Muscle of arm (tissue), 14 donors: ENCODE measurements at places on chromosomes 6 and 20.

DNA sequence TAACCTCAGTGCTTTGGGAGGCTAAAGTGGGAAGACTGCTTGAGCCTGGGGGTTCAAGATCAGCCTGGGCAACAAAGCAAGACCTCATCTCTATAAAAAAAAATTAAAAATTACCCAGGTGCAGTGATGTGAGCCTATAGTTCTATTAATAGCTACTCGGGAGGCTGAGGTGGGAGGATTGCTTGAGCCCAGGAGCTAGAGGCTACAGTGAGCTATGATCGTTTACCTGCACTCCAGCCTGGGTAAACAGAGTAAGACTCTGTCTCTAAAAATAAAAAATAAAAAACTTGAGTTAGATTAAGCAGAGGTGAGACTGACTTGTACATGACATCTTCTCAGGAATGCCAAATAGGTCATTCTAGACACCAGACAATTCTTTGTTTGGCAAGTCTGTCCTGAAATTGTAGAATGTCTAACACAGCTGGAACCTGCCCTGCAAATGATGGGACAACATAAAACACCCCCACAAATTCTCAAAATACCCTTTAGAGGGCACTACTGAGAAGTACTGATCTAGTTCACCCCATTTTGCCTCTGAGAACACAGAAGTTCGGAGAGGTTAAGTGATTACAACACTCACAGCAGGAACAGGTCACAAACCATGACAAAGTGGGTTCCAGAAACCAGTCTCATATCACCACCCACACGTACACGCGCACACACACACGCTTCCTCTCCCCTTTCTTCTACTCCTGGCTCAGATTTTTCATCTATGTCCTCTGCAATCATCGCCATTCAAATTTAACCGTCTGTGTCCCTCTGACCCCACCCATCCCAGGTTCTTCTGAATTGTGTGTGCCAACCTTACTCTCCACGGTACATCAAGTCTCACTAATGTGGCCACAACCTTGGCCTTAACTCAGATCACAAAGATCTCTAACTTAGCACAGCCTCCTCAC lies 38.3 kb downstream of the ARHGAP18 start:
- no peak for DNase-seq

- no peak for DNase-seq
These were observed 48.9 kb downstream of the PRDM1 start for GRCh38 chr6:106134906-106135634.

GRCh38 chr20:20711413-20711812 lies 1.0 kb downstream of the RALGAPA2 start:
- no peak for DNase-seq

GRCh38 chr20:11454966-11455799 lies 462.5 kb upstream of the BTBD3 start:
- no peak for DNase-seq

GRCh38 chr20:563187-563586 lies 19.6 kb upstream of the CSNK2A1 start:
- DNase-seq = no peak

DNA sequence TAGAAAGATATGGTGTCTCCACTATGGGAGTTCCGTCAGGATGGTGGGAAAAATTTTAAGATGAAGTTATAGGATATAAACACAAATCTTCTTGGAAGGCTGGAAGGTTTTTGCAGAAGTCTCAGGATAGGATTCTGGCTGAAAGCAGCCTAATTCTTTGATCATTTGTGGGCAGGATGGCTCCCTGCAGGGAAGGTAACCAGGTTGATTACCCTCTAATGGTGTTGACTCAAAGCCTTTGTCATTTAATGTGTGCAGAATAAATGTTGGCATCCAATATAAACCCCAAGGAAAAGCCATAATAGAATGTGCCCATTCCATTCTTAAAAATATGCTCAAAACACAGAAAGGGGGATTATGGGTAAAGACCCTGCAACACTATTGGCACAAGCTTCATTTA lies 204.3 kb downstream of the EPM2A start:
- DNase-seq = no peak

- DNase-seq = no peak
These were observed 497.5 kb downstream of the MAFB start for GRCh38 chr20:40191573-40191972.

GRCh38 chr6:132969196-132969595 lies 154.8 kb downstream of the RPS12 start:
- DNase-seq = no peak

DNA sequence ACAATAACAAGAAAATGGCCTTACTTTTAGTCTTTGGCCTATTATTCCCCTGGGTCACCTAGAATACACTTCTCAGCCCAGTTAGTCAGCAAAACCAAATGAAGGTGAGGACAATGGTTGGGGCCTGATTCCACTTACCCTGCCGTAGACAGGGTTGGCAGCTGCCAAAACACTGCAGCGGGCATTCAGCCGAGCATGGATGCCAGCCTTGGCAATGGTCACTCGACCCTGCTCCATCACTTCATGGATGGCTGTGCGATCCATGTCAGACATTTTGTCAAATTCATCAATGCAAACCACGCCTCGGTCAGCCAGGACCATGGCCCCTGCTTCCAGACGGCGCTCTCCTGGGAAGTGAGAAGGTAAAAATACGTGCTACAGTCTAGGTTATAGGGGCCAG lies 8.4 kb downstream of the MCM3 start:
- DNase-seq = no peak

DNA sequence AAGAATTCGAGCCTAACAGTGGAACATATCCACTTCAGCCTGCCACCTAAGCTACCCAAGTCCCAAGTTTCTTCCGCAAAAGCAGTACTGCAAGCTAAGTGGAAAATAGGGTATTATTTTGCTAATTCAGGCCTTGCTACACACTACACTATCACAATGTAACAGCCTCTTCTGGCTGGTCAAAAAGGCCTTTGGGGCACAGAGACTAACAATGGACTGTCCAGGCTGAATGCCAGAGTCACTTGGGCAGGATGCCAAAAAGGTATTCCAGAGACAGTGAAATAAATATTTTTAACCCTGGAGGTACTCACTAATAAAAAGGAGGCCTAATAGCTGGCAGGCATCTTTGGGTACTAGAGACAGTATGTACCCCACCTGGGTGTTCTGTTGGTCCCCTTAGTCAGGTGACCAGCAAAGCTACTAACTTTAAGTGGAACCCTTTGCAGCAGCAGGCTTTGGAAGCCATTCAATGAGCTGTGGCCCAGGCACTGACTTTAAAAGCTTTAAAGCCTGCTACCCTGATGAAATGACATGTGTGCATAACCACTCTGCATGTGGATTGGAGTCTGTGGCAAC lies 692.1 kb downstream of the HTR1B start:
- no peak for DNase-seq

DNA sequence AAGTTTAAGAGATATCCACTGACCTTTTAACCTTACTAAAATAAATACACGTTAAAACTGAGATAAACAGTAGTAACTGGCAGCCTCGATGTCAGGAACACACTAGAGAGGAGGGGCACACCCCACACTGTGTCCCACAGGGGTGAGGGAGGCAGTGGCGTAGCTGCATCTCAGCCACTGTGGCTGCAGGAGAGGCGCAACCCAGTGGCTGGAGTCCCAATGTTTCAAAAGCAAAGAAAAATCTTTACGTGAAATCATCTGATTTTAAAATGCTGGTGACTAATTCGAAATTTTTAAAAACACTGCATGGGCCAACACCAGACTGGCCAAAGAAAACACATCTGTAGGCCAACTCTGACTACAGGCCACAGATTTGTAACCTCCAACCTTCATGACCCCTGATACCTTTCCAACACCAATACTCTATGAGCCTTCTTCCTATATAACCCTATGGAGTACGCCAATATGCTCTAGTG lies 54.7 kb downstream of the TRAM2 start:
- no peak for DNase-seq

- DNase-seq = no peak
These were observed 187.7 kb downstream of the PDE7B start for GRCh38 chr6:136039185-136039584.

- DNase-seq = peak; percentile 33
These were observed 16.0 kb downstream of the HFE start for GRCh38 chr6:26103141-26103769.

DNA sequence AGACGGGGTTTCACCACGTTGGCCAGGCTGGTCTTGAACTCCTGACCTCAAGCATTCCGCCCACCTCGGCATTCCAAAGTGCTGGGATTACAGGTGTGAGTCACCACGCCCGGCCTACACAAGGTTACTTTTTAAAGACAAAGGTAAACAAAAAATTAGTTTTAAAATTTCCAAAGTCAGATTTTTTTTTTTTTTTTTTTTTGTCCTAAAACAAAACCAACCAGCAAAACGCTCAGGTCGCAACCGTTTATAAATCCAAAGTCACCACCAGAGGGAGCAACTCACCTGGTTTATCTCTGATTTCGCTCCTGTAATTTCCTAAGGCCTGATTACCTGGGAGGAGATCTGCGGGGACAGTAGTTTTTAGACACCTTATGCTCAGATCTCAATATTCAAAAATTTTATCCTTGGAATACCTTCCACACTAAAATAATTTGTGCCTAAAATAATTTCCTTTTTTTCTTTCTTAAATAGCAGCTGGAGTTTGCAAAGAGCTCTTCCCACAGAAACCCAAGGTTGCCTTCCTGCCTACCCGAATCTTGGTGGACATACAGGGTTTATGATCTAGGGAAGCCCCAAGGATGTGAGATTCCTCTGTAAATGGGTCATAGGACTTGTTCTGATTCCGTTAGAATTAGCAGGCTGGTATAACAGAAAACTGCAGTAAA lies 19.8 kb upstream of the TREM1 start:
- DNase-seq = peak; percentile 57

DNA sequence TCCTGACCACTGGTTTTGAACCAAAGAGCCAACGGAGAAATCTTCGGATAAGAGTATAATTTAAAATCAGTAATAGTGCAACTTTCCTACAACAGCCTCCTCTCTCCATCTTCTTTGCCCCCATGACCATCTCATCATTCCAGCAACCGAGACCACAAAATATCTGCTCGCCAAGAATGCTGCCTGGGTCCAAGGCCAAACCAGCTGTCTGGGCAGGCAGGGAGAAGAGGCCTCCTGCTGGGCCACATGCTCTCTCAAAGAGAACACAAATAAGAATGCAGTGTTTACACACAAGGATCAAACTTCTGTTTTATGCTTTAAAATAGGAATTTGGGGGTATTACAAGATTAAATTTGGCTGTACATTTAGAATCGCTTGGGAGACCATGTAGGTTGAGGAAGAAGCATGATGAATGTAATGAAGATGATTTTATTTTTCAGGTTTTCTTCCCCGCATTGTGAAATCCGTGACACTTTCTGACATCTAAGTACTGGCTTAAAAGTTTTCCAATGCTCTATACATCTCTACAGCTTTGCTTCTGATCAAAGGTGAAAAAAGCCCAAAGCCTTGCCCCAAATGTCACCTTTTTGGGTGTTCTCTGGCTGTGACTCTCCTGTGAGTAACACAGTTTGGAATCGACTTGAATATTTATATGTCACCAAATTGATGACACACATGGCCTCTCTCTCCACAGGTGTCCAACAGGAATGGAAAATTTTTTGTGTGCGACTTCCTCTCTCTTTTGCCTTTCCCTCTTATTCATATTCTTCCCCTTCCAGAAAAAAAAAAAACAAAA lies 79.4 kb upstream of the PROKR2 start:
- no peak for DNase-seq

- DNase-seq = no peak
These were observed 67.7 kb upstream of the SRSF6 start for GRCh38 chr20:43389839-43390626.

GRCh38 chr6:18270216-18270615 lies 5.9 kb upstream of the DEK start:
- no peak for DNase-seq

DNA sequence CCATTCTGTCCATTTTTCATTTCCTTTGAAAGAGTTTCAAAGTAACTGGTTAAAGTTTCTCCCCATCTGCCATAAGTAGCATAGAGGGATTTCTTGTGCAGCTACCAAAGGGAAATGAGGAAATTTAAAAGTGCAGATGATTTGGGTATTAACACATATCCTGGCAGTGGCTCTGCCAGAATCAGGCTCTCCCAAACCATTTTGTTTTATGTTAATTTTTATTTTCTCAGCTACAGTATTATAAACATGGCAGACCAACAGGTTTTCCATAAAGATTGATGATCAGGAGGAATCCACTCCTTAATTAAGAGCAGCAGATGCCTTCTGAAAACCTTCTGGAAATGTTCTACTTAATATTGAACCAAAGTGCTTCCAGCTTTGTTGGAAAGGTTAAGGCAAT lies 13.9 kb downstream of the PLCB4 start:
- DNase-seq = no peak

- peak; percentile 93 for DNase-seq
These were observed 636 bp upstream of the EEF1A1 start for GRCh38 chr6:73521351-73521985.

DNA sequence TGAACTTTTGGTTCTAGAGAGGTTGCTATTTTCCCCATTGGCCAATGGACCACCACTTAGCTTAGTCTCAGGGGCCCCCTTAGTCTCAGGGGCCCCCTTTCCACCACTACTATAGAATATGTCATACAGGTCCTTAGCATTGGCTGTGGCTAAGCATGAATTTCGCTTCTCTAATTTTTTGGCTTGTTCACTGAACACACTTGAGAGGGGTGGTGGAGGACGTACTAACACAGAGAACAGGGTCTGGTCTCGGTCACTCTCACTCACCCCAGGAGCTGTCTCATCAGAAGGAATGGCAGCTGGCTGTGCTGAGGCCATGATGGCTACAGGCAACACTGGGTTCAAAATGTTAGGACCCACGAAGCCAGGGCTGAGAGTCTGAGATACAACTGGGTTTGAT lies 30.3 kb downstream of the ZNF318 start:
- no peak for DNase-seq

GRCh38 chr6:27544612-27545260 lies 71.8 kb upstream of the ZNF184 start:
- DNase-seq = no peak

DNA sequence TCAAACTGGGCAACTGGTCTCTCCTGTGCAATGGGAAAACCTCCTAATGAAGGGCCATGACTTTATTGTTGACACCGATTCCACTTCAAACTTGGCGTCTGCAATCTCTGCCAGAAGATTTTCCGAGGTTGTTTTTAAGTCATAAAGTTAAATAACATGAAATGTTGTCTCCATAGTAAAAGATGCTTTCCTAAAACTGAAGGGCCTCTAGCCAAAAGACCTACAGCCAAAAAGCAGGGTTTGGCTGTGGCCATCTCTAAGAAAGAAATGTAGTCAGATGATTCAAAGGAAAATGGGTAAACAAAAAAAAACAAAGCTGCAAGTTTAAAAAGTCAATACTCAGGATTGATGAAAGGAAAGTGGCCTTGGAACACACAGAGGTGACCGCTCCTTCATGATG lies 14.1 kb downstream of the CD93 start:
- no peak for DNase-seq

- peak; percentile 40 for DNase-seq
These were observed 591.4 kb downstream of the RNF144B start for GRCh38 chr6:18978337-18979128.

GRCh38 chr6:170081556-170081955 lies 209.3 kb downstream of the DLL1 start:
- no peak for DNase-seq

GRCh38 chr6:111888928-111889695 lies 15.9 kb upstream of the FYN start:
- DNase-seq = peak; percentile 76
